Stomach (tissue), 19 donors: ENCODE measurements at places on chromosomes 2 and 18. TPM values are rescaled to one million over a fixed set of nuclear protein-coding genes. Genes with fewer than 3 reads are reported as not detected.

The CPSF3 gene
- 18.4 TPM for total RNA-seq

DNA sequence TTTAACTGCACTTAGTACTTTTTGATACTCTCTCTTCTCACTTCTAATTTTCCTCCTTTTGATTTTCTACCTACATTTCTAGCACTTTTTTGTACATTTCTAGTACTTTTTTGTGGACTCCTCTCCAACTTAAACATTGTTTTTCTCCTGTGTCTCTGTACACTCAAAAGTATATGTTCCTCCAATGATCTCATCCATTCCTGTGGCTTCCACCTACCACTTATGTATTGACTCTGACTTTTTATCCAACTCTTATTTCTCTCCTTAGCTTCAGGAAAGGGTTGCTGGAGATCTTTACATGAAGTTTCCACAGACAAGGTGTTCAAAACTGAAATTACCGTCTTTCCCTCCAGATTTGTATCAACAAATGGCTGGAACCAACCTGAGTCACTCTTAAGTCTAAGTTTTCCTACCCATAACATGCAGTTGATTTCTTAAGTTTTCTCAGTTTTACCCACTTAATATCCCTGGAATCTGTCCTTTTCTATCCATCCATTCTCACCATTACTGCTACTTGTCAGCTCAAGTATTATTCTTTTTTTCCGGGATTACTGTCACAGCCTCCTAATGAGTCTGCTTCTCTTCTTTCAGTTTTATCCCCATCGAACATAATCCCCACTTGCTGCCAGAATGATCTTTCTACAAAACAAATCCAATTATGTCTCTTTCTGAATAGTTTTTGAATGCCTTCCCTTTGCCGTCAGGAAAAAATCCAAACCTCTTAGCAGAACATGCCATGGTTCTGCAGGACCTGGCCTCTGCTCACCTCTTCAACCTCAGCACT lies 22.6 kb upstream of the PELI1 start:
- no peaks in the 10 kb centered on the region for H3K36me3 ChIP-seq
- H3K27me3 ChIP-seq = no peaks in the 10 kb centered on the region
- no peak overlapping the region for H3K4me3 ChIP-seq

GRCh38 chr2:112048887-112049286 lies 6.2 kb upstream of the TMEM87B start:
- no peak overlapping the region for H3K4me3 ChIP-seq
- H3K4me1 ChIP-seq = peaks cover 13% of the 10 kb centered on the region
- DNase-seq = no peak
- no peak overlapping the region for H3K27ac ChIP-seq
- no peaks in the 10 kb centered on the region for H3K36me3 ChIP-seq

DNA sequence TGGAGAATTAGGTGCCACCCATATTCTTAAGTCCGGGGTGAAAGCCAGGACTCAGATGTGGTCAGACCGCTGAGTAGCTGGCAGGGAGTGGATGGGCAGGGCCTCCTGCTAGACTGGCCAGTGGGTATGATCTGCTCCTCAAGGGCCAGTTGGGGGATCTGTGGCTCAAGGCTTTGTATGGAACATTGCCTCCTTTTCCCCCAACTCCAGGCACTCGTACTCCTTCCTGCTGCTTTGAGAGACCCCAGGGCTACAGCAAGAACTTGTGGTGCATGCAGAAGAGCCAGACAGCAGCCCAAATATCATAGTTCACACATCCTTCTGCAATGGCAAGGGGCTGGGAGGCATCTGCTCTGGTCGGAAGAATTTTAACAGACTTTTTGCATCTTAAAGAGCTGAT lies 61.7 kb downstream of the PDCL3 start:
- H3K27me3 ChIP-seq = no peaks in the 10 kb centered on the region
- H3K36me3 ChIP-seq = no peaks in the 10 kb centered on the region
- no peak overlapping the region for H3K4me3 ChIP-seq
- no peaks in the 10 kb centered on the region for H3K4me1 ChIP-seq
- no peak overlapping the region for H3K27ac ChIP-seq
- DNase-seq = no peak

DNA sequence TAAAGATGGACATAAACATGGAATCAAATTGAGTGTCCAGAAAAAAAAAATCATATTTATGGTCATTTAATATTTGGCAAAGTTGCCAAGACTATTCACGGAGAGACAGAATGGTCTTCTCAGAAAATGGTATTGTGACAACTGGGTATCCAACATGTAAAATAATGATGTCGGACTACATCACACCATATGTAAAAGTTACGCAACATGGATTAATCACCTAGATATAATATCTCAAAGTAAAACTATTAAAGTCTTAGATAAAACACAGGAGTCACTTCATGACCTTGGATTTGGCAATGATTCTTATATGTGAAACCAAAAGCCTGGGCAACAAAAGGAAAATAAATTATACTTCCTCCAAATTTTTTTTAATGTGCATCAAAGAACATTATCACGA lies 1591.7 kb upstream of the DDX18 start:
- H3K27ac ChIP-seq = no peak overlapping the region
- no peaks in the 10 kb centered on the region for H3K36me3 ChIP-seq
- H3K4me3 ChIP-seq = no peak overlapping the region
- no peaks in the 10 kb centered on the region for H3K27me3 ChIP-seq
